Astrocyte (in vitro differentiated cells and primary cell): ENCODE measurements at places on chromosomes 16 and 17. TPM values are rescaled to one million over a fixed set of nuclear protein-coding genes. Genes with fewer than 3 reads are reported as not detected.
A peak's percentile ranks its signal among the peaks of the same experiment; 100 is the strongest.

The SGCA gene
- total RNA-seq: 0.32 TPM in 1 of 2 replicates, not detected in the other

The HMOX2 gene
- 53.1 and 64.9 TPM in 2 replicates for total RNA-seq

The DECR2 gene
- total RNA-seq: 13.4 and 17.4 TPM in 2 replicates

- H3K4me1 ChIP-seq: no peaks in the 10 kb centered on the region
- H3K36me3 ChIP-seq: no peaks in the 10 kb centered on the region
- H3K4me3 ChIP-seq: no peak overlapping the region
- no peaks in the 10 kb centered on the region for H3K27me3 ChIP-seq
- no peak overlapping the region for H3K27ac ChIP-seq
- DNase-seq: no peak
Observed at GRCh38 chr17:33628500-33629346, 335.6 kb upstream of the ASIC2 start.

DNA sequence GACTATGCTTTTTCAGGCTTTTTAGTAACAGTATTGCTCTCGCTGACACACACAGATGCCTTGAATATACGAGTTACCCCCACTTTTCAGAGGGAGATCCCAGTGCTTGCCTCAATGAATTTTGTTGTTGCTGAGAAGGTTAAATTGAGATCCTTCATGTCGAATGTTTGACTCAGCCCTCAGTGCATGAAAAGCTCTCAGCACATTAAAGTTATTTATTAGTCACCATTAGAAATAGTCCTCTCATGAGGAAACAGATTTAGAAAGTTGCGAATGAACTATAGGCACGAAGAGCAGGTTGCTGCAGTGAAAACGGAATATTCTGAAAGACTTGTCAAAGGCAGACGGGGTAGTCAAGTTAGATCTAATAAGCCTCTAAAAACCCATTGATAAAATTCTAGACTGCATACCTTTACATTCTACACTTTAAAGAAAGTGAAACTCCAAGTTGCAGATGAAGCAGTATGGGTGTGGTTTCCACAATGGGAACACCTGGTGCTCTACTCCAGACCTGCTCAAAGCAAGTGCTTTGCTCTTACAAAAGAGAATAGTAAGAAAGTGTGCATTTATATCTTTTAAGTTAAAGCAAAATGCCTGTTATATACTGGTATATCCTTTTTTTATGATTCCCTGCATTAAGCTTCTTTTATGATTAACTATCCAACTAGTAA, 238.1 kb downstream of the MAF start:
- no peak overlapping the region for H3K4me3 ChIP-seq
- H3K27me3 ChIP-seq: no peaks in the 10 kb centered on the region
- H3K4me1 ChIP-seq: no peaks in the 10 kb centered on the region
- no peak for DNase-seq
- no peaks in the 10 kb centered on the region for H3K36me3 ChIP-seq

DNA sequence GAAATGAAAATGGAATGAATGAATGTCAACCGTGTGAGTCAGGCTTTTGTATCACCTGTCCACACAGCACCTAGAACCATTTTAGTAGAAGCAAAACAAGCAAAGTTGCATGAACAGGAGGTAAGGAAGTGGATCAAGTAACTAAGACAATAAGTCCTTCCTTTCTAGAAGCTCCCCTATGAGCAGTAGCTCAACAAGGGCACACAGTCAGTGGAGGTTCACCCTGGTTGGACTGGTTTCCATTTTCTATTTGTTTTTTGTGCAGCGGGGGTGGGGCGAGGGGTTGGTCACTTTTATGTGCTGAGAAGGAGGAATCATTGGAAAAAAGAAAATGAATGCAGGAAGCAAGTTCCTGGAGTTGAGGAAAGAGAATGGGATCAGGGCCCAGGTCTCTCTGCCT, 4.0 kb upstream of the HSBP1 start:
- no peak overlapping the region for H3K4me3 ChIP-seq
- no peak for DNase-seq
- no peaks in the 10 kb centered on the region for H3K36me3 ChIP-seq
- peaks cover 9% of the 10 kb centered on the region for H3K4me1 ChIP-seq

- H3K27ac ChIP-seq: no peak overlapping the region
- peak; percentile 11 for DNase-seq
- H3K27me3 ChIP-seq: no peaks in the 10 kb centered on the region
- no peak overlapping the region for H3K4me3 ChIP-seq
Observed at GRCh38 chr16:47643323-47644000, 182.3 kb downstream of the PHKB start.

DNA sequence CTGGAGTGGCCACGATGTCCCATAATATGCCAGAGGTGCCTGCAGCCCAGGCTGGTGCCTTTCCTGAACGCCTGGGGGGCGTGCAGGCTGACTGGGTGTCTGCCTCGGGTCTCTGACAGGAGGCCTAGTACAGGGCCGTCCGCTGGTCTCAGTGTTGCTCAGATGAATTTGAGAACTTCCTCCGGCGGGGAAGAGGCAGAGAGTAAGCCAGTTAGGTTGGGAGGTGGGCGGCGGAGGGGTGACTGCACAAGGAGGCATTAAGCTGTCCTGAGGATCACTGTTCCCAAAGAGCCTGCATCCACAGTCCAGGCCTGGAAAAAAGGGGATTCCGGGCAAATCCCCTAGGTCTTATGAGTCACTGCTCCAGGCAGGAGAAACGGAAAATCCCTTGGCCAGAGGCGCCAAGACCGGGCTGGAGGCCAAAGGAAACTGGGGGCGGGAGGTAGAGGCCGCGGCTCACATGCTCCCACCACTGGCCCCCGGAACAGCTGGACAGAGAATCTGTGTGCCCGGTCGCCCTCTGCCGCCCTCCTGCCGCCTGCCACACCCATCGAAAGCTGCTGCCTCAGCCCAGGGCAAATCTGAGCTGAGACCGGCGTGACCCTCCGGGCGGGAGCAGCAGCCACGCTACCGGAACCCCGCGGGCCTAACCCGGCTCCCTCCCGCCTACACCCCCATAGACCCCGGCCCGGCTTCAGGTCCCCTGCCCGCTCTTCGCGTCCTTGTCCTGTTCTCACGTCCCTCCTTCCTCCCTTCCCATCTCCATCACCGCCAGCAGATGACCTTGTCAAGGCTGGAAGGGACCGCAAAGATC, 1.2 kb downstream of the TRIM47 start:
- H3K4me1 ChIP-seq: peaks cover 37% of the 10 kb centered on the region

- no peaks in the 10 kb centered on the region for H3K27me3 ChIP-seq
- DNase-seq: no peak
- H3K27ac ChIP-seq: no peak overlapping the region
- no peaks in the 10 kb centered on the region for H3K4me1 ChIP-seq
Observed at GRCh38 chr17:14197586-14197985, 39.1 kb downstream of the CDRT15 start.

DNA sequence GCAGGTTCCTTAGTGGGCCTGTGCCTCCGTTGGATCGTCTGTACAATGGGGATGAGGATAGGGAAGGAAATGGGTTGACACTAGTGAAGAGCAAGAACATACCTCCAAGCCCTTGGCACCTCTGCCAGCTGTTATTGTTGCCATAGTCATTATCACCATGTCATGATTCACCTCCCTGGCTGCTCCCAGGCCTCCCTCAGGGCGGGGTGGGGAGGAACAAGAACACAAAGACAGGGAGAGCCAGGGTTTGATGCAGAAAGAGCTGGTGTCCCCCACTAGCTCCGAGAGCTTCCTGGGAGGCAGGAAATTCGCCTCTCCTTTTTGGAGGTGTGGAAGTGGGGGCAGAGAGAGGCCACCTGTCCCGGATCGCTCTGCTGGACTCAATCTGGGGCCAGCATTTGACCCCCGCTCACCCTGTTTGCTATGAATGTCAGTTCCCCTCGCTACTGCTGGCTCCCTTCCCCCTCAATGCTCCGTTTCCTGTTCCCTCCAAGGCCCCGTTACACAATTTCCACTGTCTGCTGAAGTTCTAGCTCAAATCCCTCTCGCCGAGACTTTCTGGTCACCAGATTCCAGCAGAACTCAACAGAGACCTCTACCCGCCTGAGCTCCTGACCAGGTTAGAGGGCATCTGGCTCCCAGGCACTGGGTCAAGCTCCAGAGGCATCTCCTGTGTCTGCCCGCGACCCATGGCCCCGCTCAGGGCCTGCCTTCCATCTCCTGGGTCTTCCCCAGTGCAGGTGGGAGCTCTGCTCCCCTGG, 9.1 kb downstream of the TIMP2 start:
- no peaks in the 10 kb centered on the region for H3K27me3 ChIP-seq
- H3K36me3 ChIP-seq: no peaks in the 10 kb centered on the region
- no peak overlapping the region for H3K4me3 ChIP-seq
- H3K4me1 ChIP-seq: peaks cover 20% of the 10 kb centered on the region

- H3K36me3 ChIP-seq: peaks cover 14% of the 10 kb centered on the region
- DNase-seq: peak; percentile 72
- peaks cover 28% of the 10 kb centered on the region for H3K4me1 ChIP-seq
- H3K27me3 ChIP-seq: no peaks in the 10 kb centered on the region
Observed at GRCh38 chr16:23072084-23072599, 77.1 kb downstream of the USP31 start.

- H3K27ac ChIP-seq: no peak overlapping the region
- no peak overlapping the region for H3K4me3 ChIP-seq
- no peak for DNase-seq
Observed at GRCh38 chr17:28929787-28930186, 21.5 kb downstream of the PHF12 start.

- H3K36me3 ChIP-seq: peaks cover 6% of the 10 kb centered on the region
- no peak for DNase-seq
- H3K27ac ChIP-seq: no peak overlapping the region
- H3K27me3 ChIP-seq: no peaks in the 10 kb centered on the region
- H3K4me3 ChIP-seq: no peak overlapping the region
Observed at GRCh38 chr17:804541-805435, 22.6 kb downstream of the MRM3 start.

GRCh38 chr17:78082988-78083387, 45.6 kb downstream of the TMC6 start:
- no peaks in the 10 kb centered on the region for H3K27me3 ChIP-seq
- H3K36me3 ChIP-seq: no peaks in the 10 kb centered on the region
- DNase-seq: no peak
- no peaks in the 10 kb centered on the region for H3K4me1 ChIP-seq
- no peak overlapping the region for H3K4me3 ChIP-seq
- no peak overlapping the region for H3K27ac ChIP-seq

DNA sequence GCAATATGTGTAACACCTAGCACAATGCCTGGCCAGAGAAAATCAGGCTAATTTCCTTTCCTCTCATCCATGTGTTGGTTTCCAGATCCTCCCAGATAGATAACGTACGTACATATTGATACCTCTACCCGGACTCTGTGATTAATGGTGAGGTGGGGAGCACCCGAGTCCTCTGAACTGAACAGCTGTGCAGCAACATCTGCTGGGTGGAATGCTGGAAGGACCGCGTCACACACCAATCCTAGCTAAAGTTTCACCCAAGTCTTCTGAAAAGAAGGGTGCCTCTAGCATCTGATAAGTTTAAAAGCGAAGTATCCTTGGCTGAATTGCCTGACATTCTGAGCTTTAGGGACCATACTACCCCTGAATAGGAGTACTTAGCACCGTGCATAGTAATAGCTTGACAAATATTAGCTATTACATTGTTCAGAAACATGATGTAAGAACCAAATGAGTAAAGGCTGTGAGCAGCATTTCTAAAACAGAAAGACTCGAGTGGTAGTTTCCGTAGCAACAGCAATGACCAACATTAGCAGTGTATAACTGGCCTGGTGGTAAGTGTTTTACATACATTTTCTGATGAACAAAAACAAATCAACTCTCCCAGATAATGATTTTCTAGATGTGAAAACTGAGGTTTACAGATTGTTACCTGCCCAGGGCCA, 91.4 kb downstream of the SYCE1L start:
- H3K4me3 ChIP-seq: no peak overlapping the region
- H3K27ac ChIP-seq: no peak overlapping the region
- no peaks in the 10 kb centered on the region for H3K36me3 ChIP-seq
- DNase-seq: peak; percentile 76
- H3K4me1 ChIP-seq: peaks cover 29% of the 10 kb centered on the region
- no peaks in the 10 kb centered on the region for H3K27me3 ChIP-seq
